Globus pallidus (tissue), 1 donor: ENCODE measurements at places on chromosomes 1 and 21.

DNA sequence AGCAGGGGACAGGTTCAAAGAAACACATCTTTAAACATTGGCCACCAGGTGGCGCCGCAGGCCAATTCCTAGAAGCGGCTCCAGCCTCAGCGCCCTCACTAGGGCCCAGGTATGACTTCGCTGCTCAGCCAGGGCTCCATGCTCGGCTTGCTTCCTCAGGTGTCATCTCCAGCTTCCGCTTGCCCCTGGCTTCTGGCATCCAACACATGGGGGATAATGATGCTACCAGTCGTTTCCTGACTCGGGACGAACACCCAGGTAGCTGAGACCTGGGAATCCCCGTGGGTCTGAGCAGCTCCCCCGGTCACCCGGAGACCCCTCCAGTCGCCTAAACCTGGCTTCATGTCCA, 8.5 kb upstream of the MEX3A start:
- peak; percentile 73 for DNase-seq

DNA sequence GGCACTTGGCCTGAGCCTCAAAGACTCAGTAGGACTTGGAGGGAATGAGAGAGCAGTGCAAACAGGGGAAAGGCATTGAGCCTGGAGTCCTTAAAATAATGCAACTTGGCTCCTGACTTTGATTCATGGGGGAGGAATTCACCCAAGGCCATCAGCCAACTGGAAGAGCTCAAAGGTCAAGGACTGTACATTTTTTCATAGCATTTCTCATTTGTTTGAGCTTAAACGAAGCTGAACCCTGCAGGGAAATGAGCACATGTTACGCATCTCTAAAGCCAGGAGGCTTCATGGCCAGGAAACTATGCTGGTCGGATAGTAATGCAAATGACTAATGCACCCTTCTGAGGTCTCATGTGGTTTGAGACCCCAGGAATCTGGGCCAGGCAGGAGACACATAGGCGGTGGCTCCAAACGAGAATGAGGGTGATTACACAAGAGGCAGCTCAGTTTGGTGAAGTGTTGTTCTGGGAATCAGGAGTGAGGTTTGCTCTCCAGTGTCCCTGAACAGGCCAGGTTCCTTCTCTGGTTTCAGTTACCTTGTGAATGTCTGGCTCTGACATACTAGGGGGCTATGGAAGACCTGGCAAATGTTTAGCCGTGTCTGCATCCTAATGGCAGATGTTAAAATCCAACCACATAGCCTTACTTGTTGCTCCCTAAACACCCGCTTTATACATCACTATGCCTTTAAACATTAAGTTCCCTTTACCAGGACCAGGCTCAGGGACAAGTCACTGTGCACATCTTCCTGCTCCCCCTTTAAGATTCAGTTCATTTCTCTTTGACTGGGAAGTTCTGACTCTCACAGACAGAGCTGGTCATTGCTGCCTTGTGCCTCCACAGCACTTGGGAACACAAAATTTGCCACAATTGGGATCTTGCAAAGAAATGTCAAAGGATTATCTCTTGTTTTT, 503.9 kb upstream of the USP24 start:
- no peak for DNase-seq

GRCh38 chr1:208837242-208837641, 593.1 kb upstream of the PLXNA2 start:
- DNase-seq = no peak

- no peak for DNase-seq
Measured at GRCh38 chr1:43719063-43719462, 11.7 kb downstream of the ST3GAL3 start.

- DNase-seq = peak; percentile 74
Measured at GRCh38 chr1:8987881-8988617, 38.2 kb downstream of the SLC2A7 start.

GRCh38 chr1:198042168-198042567, 114.6 kb upstream of the NEK7 start:
- DNase-seq = no peak

- DNase-seq = no peak
Measured at GRCh38 chr1:53644496-53644895, 94.5 kb downstream of the GLIS1 start.

- no peak for DNase-seq
Measured at GRCh38 chr21:31900121-31900895, 27.5 kb downstream of the HUNK start.

DNA sequence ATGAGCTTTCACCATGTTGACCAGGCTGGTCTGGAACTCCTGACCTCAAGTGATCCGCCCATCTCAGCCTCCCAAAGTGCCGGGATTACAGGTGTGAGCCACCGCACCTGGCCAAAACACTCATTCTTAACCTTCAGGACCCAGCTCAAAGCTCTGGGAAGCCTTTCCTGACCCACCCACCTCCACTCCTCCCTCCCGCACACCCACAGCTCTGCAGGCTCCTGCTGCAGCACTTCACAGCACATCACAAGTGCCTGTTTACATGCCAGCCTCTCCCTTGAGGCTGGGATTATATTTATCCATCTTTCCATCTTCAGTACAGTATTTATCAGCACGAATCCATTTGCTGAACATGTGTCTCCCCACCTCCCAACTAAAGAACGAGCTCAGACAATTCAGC, 14.9 kb downstream of the SLC9A1 start:
- DNase-seq = no peak
